ENCODE measurements at places on chromosomes 4 and X.

DNA sequence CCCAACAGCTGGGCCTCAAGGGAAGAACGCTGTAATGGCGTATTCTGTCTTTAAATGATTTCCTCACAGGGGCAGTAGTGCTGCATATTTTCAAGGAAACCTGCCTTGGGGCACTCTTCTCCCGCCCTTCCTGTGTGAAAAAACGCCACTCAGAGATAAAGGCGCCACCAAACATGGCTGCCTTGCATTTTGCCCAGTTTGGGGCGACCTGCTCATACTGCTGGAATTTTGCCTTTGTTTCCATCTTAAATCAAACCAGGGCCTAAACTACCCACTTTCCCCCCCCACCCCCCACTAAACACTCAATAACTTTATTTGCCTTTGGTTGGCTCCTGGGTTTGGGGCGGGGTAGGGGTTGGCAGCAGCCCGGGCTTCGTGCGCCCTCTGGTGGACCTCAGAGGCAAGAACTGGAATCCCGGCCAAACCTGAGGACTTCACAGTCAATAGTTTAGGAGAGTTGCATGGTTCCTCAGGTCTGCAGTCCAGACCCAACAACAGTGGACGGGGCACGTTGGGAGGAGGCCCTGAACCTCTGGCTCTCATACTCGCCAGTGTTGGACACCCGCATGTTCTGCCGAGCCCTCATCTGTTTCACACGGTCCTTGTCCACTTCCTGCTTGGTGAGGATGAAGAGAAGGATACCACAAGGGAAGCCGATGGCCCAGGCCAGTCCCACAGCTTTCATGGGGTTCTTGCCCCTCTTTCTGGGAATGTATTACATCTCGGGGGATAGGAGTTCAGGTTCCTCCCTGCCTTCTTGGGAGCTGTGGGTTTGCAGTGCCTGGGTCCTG, 220.1 kb upstream of the STK26 start:
- ATAC-seq = peak; percentile 60

DNA sequence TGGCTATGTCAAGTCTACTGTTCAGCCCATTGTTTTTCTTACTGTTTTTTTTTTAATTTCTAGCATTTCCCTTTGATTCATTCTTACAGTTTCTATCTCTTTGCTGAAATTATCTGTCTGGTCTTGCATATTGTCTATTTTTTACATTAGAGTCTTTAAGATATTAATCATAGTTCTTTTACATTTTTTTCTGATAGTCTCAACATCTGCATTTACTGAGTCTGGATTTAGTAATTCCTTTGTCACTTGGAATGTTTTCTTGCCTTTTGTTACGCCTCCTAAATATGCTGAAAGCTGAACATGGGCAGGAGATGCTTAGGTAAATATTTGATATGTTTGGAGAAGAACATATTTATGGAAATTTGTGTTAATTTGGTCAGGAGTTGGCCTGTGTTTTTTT, 10.4 kb downstream of the JADE3 start:
- ATAC-seq = no peak

DNA sequence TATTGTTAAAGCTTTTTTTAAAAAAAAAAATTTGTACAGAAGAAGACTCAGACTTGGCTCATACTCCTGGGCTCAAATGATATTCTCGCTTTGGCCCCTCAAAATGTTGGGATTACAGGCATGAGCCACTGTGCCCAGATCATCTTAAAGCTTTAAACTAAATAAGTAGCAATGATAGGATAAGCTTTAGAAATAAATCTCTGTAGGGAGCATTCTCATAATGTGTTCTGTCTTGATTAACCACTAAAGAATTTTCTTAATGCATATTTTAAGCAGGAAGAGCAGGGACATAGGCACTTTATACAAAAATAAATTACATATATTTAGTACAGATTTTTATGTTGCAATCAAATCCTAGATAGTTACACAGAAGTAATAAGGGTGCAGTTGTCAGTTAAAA, 667.2 kb downstream of the GRID2 start:
- ATAC-seq = no peak

- no peak for ATAC-seq
Measured at GRCh38 chrX:153766871-153767673, 3.0 kb downstream of the PLXNB3 start.

DNA sequence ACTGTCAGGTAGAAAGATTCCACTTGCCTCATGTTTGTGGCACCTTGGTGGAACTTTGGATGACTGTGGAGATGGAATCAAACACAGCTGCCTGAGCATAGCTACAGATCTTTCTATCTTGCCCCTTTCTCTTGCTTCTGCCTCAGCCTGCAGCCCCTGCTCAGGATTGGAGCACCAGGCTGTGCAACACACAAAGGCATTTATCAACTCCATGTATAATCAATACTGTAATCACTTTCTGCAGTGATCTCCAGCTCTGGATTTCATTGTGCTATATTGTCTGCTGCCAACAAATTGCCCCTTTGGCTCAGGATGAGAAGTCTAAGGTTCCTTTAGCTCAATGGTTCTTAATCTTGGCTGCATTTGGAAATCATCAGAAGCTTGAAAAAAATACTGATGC, 86.3 kb upstream of the PRPS1 start:
- ATAC-seq = no peak

DNA sequence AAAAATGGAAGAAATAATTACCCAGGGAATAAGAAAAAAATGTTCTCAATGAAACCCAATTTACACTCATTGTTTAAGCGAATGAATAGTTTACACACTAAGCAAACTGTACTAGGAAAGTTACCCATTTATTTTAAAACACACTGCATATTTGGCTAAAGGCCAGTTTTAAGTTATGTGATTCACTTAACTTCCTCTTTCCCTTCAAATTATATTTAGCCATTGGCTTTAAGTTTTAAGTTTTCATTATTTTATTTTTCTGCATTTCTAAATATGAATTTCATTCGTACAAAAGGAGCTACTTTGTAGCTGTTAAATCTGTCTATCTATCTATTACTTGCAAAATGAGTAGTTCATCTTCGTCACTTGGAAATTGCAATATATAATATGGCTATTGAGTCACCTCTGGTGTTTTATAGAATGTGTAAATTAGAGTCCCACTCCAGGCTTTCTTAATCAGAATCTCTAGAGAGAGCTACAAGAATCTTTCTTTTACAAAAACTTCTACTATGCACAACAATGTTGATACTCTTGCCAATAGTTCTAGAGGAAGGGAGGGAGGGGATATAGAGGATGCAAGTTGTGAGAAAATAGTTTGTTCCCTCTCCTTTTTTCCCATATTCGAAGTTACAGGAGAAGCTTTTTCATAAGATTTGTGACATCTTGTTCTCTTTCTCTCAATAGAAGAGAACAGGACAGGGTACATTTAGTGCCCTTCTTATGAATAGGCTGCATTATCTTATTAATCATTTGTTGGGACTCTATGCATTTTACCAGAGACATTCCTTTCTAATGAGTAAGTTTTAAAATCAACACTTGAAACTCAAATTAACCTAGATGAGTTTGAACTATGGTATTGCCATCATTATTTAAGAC, 41.8 kb downstream of the SULT1B1 start:
- ATAC-seq = no peak

GRCh38 chrX:21004835-21005234, 369.4 kb upstream of the CNKSR2 start:
- ATAC-seq = no peak

DNA sequence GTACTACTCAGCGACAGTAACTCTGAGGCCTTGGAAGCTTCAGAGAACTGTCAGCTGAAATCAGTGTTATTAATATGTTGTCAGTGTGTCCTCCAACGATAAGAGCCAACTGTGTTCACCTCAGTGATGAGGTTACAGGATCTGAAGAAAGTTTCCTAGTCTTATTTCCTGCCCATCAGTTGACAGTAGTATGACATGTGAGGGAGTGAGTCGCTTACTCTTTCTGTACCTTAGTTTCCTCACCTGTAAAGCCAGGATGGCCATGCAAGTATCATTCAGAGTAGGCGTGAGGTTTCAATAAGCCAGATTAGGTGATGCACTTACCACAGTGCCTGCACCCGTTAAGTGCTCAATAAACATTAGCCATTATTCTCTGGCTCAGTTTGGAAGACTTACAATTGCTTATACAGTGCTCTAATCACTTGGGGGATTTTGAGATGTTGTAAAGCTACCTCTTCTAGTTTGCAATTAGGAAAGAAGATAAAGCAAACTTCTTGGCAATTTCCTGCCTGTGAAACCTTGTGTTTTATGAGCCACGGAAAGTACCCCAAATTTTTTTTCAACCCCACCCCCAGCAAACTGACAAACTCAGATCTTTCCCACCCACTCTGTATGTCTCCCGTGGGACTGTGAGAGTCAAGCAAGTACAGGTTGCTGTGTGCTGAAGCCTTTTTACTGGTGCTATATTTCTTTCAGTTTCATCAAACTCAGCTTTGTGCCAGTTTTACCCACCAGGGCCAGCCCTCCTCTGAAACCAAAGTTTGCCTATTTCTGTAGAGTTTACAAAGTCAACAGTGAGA, 62.2 kb downstream of the ANXA3 start:
- peak; percentile 86 for ATAC-seq

DNA sequence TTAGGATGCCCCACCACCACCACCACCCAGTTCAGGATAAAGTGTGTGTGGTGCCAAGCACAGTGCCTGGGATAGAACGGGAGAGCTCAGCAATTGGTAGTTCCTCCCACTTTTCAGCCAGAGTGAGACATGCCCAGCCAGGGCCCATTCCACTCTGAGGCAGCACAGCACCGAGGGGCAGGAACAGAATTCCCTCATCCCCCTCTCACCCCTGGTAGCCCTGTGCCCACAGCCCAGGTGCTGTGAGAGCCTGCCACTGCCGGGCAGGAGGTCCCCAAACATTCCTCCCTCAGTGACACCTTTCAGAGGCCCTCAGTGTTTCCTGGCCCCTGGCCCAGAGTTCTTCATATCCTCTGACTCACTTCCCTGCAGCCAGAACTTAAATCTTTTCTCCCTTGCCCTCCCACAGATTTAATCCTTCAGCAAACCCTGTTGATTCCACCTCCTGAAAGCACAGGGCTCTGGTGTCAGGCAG, 8.1 kb downstream of the RIPPLY1 start:
- no peak for ATAC-seq

DNA sequence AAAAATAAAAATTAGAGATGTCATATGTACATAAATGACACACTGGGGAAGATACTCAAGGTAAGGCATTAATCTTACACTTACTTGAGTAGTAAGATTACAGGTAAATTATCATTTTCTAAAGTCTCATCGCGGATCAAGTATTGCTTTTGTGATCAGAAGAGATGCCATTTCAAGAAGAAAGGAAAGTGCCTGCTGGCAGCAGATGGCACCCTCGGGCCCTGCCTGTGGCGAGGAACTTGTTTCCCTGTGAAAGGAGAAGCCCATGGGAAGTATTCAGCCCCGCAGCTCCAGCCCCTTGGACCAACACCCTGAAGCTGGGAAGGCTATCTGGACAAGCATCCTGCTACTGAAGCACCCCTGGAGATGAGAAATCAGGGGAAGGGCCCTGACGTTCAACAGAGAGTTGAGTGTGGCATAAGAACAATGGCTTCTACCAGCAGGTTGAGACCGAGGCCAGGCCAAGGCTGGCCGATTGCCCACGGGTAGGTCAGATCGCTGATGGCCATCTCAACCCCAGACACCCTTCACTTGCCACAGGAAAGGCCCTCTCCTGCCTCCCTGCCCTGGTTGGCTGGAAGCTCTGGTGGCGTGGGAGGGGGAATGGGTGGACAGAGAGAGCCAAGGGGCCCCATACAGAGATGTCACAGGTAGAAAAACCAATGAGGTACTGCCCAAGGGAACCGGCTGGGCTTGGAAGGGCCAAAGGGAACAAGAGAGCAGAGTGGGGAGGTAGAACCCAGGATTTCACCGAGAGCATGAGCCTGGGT, 18.8 kb upstream of the MXD4 start:
- ATAC-seq = no peak

GRCh38 chrX:88170553-88170952, 576.5 kb upstream of the CPXCR1 start:
- no peak for ATAC-seq

DNA sequence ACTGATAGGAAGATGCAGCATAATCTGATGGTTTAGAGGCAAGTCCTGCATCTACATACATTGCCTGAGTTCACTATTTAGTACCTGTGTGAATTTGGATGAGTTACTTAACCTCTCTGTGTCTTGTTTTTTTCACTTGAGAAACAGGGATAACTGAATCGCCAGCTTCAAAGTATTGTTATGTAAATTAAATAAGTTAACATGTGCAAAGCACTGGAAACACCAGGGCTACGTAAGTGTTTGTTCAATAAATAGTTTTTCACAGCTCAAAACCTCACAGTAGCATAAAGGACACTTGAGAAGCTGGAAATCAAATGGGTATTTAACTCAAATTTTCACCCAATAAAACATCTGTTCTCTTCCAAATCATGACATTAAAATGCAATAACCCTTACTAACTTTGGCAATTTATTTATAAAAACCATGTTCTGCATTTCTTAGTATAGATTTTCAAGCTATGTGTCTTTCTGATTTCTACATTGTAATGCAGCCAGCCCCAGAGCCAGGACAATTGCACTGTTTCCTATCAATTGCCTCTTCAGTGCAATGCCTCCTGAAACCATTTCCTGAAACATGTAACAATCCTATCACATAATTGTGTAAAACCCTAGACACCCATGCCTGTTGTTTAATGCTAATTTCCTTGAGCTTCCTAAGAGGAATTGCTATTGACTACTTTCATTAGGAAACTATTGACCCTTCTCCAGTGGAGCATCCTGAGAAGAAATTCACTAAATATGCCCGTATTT, 177.1 kb downstream of the UNC5C start:
- no peak for ATAC-seq

DNA sequence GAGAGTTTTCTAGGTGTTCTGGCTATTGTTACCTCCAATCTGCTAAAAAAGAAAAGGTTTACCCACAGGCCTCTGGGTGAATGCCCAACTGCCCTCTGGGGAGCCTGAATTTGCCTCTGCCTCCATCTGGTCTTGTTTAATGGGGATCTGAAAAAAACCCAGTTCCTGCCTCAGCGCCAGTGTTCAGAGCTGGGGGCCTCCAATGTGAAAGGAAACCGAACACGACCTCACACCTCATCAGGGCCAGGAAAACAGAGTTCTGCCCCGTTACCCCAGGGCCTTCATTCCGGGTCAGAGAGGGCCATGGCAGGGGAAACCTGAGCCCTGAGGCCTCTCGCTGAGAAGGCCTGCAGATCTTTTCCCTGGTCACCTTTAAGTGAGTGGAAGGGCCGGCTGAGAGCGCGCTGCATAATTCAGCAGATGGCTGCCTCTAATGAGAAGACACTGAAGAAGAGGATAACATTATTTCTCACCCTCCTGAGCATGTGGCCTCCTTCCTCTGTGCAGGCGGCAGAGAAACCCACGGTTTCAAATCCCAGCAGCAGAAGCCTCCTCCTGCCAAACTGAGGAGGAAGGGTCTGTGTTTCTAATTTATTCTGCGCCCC, 6.8 kb downstream of the SEPTIN6 start:
- ATAC-seq = peak; percentile 85

DNA sequence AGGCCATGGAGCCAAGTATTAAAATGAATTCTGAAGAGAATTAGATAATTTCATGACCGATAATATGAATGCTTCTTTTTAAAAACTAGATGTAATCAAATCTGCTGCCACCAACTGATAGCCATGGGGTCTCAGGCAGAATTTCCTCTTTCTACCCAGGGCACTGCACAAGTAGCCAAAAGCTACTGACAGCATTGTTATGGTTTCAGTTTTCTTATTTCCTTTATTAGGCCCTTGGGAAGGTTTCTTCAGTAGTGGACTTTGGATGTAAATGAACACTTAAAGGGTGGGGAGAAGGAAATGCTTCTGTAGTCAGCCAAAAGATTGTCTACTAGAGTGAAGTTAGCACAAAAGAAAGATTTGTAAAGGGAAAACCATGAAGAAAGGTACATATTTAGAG, 686.0 kb downstream of the ADGRL3 start:
- no peak for ATAC-seq

GRCh38 chr4:5399790-5400421, 308.5 kb downstream of the EVC2 start:
- no peak for ATAC-seq

- no peak for ATAC-seq
Measured at GRCh38 chr4:113423631-113424030, 337.9 kb downstream of the CAMK2D start.

Data from stimulated activated memory B cell treated with anti-CD40 and anti-IgM and Interleukin-4, amounts not matched to agents 10 μg/mL and 1 μg/mL and 100 μg/mL, for 72 hours (primary cell).